ENCODE measurements at places on chromosomes 16 and 17.

DNA sequence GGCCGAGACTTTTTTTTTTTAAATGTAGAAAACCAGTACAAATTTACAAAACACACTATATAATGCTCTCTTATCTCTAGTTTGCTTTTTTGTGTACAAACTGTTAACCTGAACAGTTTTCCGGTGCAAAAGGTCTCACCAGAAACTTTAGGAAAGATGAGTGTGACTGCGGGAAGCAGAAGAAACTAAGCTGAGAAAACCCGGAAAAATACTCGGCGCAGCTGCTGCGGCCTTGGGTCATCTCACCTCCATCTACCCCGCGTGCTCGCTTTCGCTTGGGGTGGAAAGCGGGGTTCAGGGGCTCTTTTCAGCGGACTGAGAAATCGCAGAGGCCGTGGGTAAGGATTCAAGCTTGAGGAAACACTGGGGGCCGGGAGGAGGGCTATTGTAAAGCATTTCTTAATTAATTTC is 1.8 kb downstream of the SALL1 start:
- no peaks in the 10 kb centered on the region for H3K36me3 ChIP-seq
- H3K27me3 ChIP-seq: no peaks in the 10 kb centered on the region
- no peak overlapping the region for H3K4me3 ChIP-seq

GRCh38 chr16:14244196-14245010 is 173.3 kb downstream of the MRTFB start:
- H3K27me3 ChIP-seq: no peaks in the 10 kb centered on the region
- no peaks in the 10 kb centered on the region for H3K36me3 ChIP-seq
- no peak for DNase-seq
- H3K4me1 ChIP-seq: no peaks in the 10 kb centered on the region
- no peak overlapping the region for H3K4me3 ChIP-seq
- no peak overlapping the region for H3K27ac ChIP-seq

DNA sequence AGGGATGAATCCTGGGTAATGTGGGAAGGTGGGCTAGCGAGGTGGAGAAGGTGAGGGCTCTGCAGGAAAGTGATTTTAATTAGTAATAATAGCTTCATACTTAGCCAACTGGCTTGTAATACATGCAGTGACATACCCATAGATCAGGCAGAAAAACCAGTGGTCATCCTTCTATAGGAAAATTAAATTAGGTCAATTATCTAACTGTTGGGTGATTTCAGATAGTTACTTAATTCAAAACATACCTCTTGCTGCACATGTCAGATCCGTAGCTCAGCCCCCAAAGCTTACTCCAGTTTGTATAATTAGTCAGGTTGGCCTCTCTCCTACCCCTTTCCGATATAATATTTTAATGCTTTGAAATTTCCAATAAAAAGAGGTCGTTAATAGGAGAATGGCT is 137.0 kb downstream of the TMEM114 start:
- DNase-seq: no peak
- no peak overlapping the region for H3K27ac ChIP-seq
- no peaks in the 10 kb centered on the region for H3K27me3 ChIP-seq
- no peaks in the 10 kb centered on the region for H3K36me3 ChIP-seq
- H3K4me3 ChIP-seq: no peak overlapping the region

DNA sequence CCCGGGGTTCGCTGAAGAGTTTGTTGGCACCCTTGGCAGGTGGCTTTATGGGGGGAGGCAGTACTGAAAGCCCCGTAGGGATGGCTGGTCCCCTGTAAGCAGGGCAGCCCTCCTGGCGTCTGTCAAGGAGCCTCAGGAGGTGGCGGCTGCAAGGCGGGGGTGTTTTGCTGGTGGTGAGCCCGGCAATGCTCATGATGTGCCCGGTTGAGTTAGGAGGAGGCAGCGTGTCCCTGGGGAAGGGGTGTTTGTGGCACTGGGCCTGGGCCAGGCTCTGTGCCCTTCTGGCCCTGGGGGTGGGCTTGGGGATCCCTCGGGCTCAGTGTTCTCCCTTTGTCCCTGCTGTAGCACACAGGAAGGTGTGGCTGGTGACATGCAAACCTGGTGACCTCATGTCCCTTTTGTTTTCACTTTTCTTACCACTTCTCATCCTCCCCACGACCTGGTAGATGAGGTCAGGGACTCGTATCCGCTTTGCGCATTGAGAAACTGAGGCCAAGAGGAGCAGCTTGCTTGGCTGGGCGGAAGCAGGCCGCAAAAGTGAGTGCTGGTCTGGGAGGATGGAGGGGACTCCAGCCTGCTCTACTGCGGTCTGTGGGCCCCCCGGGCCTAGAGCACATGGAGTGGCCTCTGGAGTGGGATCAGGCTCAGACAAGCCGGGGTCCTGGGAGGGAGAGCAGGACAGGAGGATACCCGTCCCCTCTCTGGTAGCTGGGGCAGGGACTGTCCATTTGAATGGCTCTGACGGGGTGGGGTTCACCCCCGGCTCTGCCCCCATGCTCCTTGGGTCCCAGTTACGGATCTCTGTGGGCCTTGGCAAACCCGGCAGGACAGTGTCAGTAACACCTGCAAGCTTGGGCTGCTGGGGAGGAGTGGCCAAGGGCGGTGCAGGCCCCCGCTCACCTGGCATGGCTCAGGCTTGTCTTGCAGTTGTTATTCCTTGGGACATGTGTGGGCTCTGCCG is 2.2 kb downstream of the SNN start:
- no peaks in the 10 kb centered on the region for H3K27me3 ChIP-seq
- H3K27ac ChIP-seq: peak overlapping the region; percentile 65
- peaks cover 30% of the 10 kb centered on the region for H3K4me1 ChIP-seq
- H3K36me3 ChIP-seq: no peaks in the 10 kb centered on the region
- peak; percentile 60 for DNase-seq

- no peak overlapping the region for H3K27ac ChIP-seq
- H3K27me3 ChIP-seq: no peaks in the 10 kb centered on the region
- H3K4me3 ChIP-seq: no peak overlapping the region
- DNase-seq: no peak
Measured at GRCh38 chr16:86951831-86952598, 365.2 kb downstream of the C16orf95 start.

DNA sequence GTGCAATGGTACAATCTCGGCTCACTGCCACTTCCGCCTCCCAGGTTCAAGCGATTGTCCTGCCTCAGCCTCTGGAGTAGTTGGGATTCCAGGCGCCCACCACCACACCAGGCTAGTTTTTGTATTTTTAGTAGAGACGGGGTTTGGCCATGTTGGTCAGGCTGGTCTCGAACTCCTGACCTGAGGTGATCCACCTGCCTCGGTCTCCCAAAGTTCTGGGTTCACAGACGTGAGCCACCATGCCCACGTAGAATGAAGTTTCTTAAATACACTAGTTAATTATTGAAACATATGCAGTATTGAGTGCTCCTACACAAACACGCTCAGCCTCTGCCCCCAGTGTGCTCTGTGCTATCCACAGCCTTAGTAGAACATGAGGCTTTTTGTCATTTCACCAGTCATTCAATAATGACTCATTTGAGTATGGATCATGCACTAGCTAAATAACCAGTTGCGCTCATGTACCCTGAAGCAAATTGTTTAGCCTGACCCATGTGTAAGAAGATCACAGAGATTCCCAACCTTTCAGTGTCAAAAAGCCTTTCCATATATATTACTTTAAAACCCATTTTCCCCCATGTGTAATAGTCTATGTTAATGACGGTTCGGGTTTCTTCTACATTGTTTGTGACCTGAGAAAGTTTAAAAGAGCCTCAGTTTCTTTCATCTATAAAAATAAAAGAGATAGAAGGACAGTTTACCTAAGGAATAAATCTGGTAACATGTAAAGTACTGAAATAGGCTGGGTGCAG is 49.7 kb downstream of the TUBD1 start:
- H3K27me3 ChIP-seq: no peaks in the 10 kb centered on the region
- H3K4me3 ChIP-seq: peak overlapping the region; percentile 22
- H3K27ac ChIP-seq: peak overlapping the region; percentile 15
- DNase-seq: no peak

DNA sequence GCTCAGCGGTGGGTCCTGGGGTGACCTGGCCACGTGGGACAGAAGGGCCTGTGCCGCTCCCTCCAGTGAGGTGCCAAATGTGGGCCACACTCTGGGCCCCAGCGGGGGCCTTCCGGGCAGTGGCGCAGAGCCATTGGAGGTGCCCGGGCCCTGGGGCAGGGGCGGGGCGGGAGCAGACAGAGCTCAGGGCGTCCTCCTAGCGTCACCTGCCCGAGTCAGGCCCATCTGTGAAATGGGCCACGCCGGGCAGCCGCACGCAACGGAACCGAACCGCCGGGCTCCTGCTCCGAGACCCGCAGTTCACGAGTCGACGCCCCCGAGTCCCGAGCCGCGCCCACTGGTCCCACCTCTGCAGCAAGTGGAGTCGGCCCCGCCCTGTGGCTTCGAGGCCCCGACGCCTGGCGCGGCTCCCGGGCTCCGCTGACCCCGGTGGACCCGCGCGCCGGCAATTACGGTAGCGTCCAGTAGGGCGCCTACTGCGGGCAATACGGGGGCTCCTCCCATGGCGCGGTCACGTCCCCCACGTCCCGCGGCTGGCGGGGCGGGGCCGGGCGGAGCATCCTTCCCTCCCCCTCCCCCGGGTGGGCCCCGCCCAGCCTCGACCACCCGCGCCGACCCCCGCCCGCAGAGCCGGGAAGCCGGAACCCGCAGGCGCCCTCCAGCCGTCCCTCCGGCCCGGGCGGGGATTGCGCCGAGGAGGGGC is 1.9 kb downstream of the SLC16A3 start:
- H3K27me3 ChIP-seq: no peaks in the 10 kb centered on the region
- H3K36me3 ChIP-seq: no peaks in the 10 kb centered on the region
- peak overlapping the region; percentile 35 for H3K4me3 ChIP-seq
- DNase-seq: no peak
- H3K27ac ChIP-seq: peak overlapping the region; percentile 57

GRCh38 chr16:90046122-90046970 is 27.1 kb upstream of the DBNDD1 start:
- no peak overlapping the region for H3K27ac ChIP-seq
- DNase-seq: no peak
- H3K27me3 ChIP-seq: peaks cover 8% of the 10 kb centered on the region
- no peak overlapping the region for H3K4me3 ChIP-seq

DNA sequence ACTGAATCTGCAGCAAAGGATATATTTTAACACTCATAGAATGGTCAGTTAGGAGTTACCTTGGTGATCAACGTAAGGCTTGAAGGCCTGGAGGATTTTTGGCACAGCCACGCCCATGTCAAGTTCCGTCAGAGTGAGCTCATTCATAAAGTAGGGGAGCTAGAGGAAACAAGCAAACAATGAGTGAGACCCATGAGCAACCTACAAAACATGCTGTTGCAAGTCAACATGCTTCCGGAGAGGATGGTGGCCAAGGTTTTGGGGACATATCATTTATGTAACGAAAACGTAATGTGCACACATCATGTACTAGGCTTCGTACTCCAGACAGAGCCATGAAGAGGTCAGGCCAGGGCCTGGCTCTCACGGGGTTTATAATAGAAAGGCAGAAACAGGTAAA is 41.1 kb upstream of the ERN1 start:
- H3K4me3 ChIP-seq: no peak overlapping the region
- no peaks in the 10 kb centered on the region for H3K4me1 ChIP-seq
- no peaks in the 10 kb centered on the region for H3K36me3 ChIP-seq
- no peak for DNase-seq

DNA sequence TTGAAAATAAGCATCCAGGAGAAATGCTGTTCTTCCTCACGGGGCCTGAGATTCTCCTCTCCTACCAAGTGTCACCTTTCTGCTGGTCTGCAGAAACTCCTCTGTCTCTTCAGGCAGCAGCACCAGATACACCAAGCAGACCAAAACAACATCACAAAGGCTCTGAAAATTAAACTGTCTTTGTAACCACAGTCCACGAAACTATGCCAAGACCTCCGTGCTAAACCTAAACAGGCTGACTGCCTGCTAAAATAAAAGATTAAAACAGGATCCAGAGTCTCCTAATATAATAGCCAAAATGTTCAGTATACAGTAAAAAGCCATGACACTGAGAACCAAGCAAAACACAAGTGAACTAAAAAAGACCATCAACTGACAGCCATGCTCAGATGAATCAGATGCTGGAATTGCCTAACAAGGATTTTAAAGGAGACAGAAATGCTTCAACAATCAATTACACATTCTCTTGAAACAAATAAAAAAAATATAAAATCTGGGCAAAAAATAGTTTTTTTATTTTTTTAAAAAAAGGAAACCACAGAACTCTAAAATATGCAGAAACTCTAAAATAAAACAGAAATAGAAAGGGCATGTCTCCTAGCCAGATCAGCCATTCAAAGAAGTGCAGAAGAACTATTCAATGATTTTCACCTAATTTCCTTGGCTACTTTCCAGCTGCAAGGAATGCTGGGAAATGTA is 50.3 kb upstream of the TOX3 start:
- DNase-seq: no peak
- H3K27ac ChIP-seq: no peak overlapping the region
- H3K4me1 ChIP-seq: no peaks in the 10 kb centered on the region
- no peaks in the 10 kb centered on the region for H3K36me3 ChIP-seq
- no peaks in the 10 kb centered on the region for H3K27me3 ChIP-seq

DNA sequence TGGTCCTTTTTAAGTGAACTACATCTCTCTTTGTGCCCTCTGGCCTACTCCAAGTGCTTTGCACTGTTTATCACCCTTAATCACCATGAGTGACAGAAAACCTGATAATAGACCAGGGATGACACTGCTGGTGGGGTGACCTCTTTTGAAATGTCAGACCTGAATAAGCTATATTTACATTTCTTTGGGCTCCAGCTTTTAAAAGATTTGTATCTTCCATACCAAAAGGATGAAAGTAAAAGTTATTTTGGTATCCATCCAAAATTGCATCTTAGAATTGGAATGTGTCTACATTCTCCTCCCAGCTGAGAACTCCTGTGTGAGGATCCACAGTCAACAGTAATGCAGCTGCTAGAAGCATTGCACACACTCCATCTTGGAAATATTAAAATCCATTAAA is 370.0 kb downstream of the CDH11 start:
- no peak for DNase-seq
- H3K27me3 ChIP-seq: no peaks in the 10 kb centered on the region
- H3K4me3 ChIP-seq: no peak overlapping the region
- no peaks in the 10 kb centered on the region for H3K4me1 ChIP-seq
- H3K36me3 ChIP-seq: no peaks in the 10 kb centered on the region
- H3K27ac ChIP-seq: no peak overlapping the region

DNA sequence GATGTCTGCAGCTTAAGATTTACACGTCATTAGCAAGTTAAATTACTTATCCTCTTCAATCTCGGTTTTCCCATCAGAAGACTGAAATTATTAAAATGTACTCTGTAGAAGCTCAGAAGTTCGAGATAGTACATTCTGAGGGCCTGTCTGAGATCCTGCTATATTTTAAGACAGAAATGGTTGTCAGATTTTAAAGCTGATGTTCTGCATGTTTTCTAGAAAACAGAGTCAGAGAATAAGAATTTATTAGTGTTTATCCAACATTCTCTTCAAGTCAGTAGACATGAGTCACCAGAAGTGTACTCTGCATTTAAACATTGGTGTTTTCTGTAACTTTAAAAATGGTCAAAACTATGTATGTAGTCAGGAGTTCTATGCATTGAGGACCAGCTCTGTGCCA is 155.2 kb upstream of the MYOCD start:
- H3K4me3 ChIP-seq: no peak overlapping the region
- no peak for DNase-seq
- H3K4me1 ChIP-seq: no peaks in the 10 kb centered on the region
- no peaks in the 10 kb centered on the region for H3K36me3 ChIP-seq
